ENCODE measurements at places on chromosomes 7 and 10.

DNA sequence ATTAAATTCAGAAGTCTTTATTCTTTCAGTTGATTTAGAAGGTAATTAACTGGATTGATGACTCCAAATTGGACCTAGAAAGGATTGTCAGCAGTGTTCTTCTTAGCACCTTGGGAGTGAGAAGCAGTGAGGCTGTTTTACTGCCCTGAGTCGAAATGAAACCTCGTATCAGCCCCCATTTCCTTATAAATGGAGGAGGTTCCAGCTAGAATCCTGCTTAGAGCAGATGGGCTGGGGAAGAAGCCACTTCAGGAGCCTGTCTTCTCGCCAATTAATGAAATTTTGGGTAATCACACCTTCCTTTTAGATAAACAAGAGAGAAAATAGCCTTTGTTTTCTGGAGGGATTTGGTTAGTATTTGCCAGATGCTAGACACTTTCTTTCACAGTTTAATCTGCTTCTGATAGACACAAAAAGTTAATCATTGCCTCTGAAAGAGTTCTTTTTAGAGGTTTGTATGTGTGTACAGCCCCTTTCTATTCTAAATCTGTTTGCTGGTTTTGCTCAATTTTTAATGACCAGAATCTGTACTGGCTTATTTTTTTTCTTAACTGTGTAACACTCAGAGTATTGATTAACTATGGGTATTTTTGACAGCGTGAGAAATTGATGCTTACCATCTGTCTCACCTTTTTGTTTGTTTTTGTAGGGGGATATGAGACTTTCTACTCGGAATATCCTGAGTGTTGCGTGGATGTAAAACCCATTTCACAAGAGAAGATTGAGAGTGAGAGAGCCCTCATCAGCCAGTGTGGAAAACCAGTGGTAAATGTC, 4.6 kb downstream of the DUSP5 start:
- H3K36me3 ChIP-seq, result no peaks in the 10 kb centered on the region
- peaks cover 12% of the 10 kb centered on the region for H3K4me1 ChIP-seq
- H3K27ac ChIP-seq, result no peak overlapping the region
- peaks cover 10% of the 10 kb centered on the region for H3K27me3 ChIP-seq
- no peak for DNase-seq
- H3K4me3 ChIP-seq, result peak overlapping the region; percentile 45

GRCh38 chr10:119859420-119860258, 13.0 kb downstream of the MCMBP start:
- no peaks in the 10 kb centered on the region for H3K27me3 ChIP-seq
- no peak overlapping the region for H3K4me3 ChIP-seq
- H3K36me3 ChIP-seq, result peaks cover 14% of the 10 kb centered on the region
- peak overlapping the region; percentile 14 for H3K27ac ChIP-seq
- DNase-seq, result no peak

GRCh38 chr7:1893036-1893435, 223.0 kb downstream of the ELFN1 start:
- no peaks in the 10 kb centered on the region for H3K27me3 ChIP-seq
- peaks cover 10% of the 10 kb centered on the region for H3K4me1 ChIP-seq
- H3K36me3 ChIP-seq, result no peaks in the 10 kb centered on the region
- no peak for DNase-seq

- H3K36me3 ChIP-seq, result peaks cover 3% of the 10 kb centered on the region
- DNase-seq, result no peak
- peak within 1 kb of the TSS; percentile 52 for H3K4me3 ChIP-seq
- no peak within 1 kb of the TSS for H3K27ac ChIP-seq
These were observed at the start of gene COBL for GRCh38 chr7:51316666-51317581. Gene COBL (minus strand): TSS chr7:51316809. CDS start chr7:51316633, 176 bp downstream.

DNA sequence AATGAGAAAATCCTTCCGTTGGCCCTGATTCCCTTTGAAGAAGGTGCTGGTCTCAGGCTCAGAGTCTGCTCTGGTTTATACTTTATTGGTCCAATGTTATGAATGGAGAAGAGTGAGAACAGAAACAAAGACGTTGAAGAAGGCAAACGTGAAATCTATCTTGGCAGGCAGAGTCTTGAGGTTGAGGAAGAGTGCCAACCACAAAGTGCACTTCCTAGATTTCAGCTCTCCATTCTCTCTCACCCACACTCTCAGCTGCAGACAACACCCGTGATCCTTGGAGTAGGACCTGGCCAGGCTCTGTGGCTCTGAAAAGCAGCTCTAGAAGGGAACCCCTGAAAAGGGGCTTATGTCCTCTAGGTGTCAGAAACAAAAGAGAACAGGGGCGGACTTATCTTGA, 128.9 kb upstream of the PLXNA4 start:
- H3K27ac ChIP-seq, result no peak overlapping the region
- no peak for DNase-seq
- H3K4me1 ChIP-seq, result no peaks in the 10 kb centered on the region
- H3K36me3 ChIP-seq, result no peaks in the 10 kb centered on the region
- no peaks in the 10 kb centered on the region for H3K27me3 ChIP-seq
